Renal pelvis (tissue), 12 donors: ENCODE measurements at places on chromosomes 13 and 19.

- DNase-seq: no peak
Measured at GRCh38 chr13:23588666-23589065, 18.5 kb downstream of the TNFRSF19 start.

DNA sequence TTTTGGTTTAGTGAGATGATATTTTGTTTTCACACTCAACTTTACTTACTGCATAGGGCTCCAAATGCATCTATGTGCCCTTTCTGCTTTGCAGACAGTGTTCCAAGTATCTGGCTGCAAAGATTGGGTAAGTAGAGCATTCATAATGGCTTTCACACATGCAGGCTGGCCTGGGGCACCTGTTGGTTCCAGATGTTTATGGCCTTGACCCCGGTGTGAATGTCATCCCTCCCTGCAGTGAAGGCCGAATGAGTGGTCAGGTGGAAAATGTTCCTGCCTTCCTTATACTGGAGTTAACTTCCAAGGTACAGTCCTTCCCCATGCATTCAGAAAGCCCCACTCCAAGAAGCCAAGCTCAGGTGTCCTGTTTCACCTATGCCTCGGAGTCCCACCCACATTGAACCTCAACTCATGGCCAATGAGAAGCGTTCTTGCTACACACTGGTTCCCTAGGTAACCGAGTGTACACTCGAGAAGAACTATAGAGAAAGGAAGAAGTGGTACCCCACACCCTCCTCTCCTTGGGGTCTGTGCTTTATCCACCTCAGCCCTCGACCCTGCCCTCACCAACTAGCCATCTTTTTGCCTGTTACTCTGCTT, 23.0 kb upstream of the ZNF536 start:
- DNase-seq: no peak

DNA sequence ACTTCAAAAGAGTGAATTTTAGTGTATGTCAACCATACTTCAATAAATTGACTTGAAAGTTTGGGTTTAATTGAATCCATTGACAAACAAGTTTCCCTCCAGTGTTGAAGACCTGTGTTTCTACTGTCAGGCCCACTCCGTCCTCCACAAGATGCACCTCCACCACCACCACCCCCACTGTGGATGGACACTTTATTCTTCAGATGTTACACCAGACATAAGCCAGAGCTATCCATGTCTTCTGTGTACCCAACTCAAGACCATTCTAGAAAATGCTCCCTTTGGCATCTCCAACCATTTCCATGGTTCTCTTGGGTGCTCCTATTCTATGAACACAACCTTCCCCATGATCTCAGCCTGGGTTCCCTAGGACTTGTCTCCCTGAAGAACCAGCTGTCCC, 207.0 kb downstream of the COL4A1 start:
- DNase-seq: no peak

DNA sequence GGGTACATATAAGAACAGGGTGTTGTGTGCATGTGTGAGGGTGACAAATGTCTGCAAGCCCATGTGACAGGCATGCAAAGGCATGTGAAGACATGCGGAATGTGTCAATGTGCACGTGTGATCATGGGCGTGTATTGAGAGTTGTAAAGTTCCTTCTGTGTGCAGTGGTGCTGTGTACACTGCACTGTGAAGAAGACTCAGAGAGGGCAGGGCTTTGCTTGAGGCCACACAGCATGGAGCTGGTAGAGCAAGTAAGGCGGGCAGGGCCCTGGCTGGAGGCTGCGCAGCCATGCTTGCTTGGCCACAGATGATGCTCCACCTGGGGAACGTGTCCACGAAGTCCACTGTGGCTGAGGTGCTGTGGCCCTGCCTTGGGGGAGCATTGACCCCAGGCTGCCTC, 66.8 kb downstream of the PTPRS start:
- DNase-seq: no peak

GRCh38 chr13:82822935-82823334, 1059.3 kb downstream of the SLITRK1 start:
- DNase-seq: no peak

DNA sequence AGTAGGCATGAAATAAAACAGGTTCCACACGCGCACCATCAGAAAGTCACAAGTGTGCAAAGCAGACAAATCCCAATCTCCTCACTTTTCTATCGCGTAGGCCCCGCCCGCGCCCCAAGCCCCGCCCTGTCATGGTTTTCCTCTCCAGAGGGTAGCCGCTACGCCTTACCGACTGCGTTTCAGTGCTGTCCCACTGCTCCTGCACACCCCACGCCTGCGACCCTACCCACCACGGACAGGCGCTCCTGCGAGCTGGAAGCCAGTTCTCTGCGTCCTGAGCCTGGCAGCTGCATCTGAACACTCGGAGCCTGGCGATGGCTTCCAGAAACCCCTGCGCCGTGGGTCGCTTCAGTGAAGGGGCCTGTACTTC, 379 bp upstream of the ZNF470 start:
- DNase-seq: no peak

- DNase-seq: peak; percentile 35
Measured at GRCh38 chr13:95023405-95023804, 277.8 kb downstream of the ABCC4 start.

- no peak for DNase-seq
Measured at GRCh38 chr19:28213470-28214082, 999.4 kb downstream of the UQCRFS1 start.

DNA sequence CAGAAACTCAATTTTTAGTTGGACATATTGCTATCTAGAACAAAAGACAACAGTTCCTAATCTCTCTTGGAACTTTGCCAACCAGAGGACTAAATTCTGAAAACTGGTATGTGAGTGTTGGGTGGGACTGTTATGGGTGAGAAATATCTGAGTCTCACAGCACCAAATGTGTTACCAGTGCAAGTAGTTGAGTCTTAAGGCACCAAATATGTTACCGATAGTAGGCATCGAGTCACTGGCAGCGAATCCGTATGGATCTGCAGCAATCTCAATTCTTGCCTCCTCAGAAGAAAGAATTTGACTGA, 575.2 kb downstream of the DACH1 start:
- DNase-seq: no peak

DNA sequence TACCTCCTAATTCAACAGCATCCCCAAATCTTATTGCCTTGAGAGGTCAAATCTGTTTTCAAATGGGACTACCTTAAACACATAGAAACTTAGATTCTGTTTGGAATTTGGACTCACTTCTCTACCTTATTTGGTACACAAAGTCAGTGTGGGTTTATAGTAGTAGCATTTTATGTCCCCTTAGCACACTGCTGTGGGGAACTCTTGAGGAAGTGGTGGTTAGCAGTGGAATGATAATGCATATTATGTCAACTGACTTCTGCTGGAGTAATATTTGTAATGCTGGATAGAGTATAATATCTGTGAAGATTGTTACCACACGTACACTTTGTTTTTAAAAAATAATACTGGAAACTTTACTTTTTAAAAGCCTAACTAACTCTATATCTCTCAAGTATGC, 386.3 kb downstream of the NDFIP2 start:
- DNase-seq: no peak

- no peak for DNase-seq
Measured at GRCh38 chr13:75583091-75583490, 33.5 kb downstream of the UCHL3 start.

DNA sequence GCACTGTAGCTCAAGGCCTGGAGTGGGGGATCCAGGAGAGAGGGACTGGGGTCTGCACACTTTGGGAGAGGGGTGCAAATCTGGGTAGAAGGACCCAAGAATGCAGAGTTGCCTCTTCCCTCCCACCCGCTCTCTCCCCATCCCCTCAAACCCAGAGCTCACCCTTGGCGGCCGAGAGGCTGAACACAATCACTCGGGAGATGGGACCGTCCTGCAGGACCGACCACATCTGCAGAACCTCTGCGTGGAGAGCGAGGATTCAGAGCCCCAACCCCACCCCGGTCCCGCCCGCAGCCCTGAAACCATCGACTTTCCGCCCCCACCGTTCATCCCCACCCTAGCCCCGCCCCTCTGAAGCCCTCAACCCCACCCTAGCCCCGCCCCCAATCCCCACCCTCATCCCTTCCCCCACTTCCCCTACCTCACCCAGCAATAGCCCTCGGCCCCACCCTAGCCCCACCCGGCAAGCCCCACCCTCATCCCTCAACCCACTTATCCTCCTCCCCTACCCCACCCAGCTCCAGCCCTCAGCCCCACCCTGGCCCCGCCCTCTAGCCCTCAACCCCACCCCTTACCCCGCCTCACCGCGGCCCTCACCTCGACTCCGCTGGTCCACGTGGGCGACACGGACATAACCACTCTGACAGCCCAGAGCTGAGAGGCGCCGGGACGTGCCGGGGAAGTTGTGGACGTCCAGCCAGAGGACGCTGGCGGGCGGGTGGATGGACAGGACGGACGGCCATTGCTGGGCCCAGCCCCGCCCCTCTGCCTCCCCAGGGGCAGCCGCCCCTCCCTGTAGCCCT, 4.1 kb downstream of the KPTN start:
- DNase-seq: no peak

GRCh38 chr13:59354665-59355369, 808.9 kb downstream of the DIAPH3 start:
- no peak for DNase-seq

DNA sequence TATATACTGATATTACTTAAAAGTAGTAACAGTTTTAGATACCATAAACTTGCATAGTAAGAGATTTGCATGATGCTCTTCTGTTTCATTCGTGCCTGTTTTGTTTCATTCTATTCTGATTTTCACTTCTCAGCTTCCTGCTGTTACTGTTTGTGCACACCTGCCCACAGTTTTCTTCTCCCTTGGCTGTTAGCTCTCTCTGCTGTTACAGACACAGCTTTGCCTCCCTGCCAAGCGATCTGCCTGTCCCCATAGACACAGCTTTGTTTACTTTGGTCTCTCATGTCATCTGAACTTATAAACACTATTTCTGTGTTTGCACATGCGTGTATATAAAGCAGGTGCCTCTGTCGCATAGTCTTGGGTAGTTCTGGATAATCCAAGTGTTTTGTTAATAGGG, 21.4 kb upstream of the UPF3A start:
- DNase-seq: no peak

- no peak for DNase-seq
Measured at GRCh38 chr13:90773681-90774080, 573.8 kb upstream of the MIR17HG start.

GRCh38 chr13:63457186-63457585, 2041.5 kb upstream of the PCDH20 start:
- no peak for DNase-seq

GRCh38 chr19:48364598-48365348, 606 bp downstream of the SYNGR4 start:
- DNase-seq: no peak

- DNase-seq: no peak
Measured at GRCh38 chr19:33093420-33094210, 12.6 kb downstream of the GPATCH1 start.

DNA sequence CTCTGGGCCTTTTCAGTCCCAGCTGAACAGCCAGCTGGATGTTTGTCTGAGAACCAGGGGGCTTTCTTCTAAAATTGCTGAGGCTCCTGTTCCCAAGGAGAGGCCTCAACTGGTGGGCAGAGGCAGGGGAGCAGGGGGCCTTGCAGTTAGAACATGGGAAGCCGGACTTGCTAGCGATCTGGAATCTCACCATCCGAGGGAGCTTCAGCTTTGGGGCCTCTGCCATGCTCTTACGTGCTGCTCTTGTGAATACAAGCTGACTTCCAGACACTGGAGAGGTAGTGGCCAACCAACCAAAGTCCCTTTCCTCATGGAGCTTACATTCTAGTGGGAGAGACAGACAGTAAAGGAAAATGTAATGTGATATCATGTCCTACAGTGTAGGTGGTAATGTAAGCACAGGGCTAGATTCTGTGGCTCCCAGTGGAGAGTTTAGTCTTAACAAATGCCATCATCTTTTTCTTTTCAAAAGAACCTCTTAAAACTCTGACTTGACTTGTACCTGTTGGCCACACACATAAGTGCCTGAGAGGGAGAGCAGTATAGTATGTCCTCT, 22.2 kb downstream of the SHISA2 start:
- no peak for DNase-seq

- DNase-seq: no peak
Measured at GRCh38 chr13:43124490-43124889, 101.1 kb downstream of the DNAJC15 start.

DNA sequence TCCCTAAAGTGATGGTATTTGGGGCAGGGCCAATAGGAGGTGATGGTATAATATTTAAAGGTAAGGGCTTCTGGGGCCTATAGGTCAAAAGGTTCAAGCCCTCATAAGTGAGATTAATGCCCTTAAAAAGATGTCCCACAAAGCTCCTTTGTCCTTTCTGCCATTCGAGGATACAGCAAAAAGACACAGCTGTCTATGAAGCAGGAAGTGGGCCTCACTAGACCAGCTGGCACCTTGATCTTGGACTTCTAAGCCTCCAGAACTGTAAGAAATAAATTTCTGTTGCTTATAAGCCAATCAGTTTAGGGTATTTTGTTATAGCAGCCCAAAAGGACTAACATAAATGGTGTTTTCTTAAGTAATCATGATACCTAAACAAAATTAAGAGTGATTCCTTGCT, 27.2 kb upstream of the POU4F1 start:
- no peak for DNase-seq

DNA sequence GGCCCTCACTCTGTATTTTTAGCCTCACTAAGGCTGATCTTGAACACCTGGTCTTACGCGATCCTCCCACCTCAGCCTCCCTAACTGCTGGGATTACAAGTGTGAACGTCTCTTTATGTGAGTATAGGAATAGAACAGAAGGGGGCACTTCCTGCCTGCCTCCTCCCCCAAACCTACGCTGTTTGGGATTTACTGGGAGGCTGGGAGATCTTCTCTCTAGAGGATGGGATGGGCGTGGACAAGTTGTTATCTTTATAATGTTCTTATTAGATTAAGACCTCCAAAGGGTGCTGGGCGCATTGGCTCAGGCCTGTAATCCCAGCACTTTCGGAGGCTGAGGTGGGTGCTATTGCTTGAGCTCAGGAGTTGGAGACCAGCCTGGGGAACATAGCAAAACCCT, 2.9 kb upstream of the CSNK1G2 start:
- no peak for DNase-seq

DNA sequence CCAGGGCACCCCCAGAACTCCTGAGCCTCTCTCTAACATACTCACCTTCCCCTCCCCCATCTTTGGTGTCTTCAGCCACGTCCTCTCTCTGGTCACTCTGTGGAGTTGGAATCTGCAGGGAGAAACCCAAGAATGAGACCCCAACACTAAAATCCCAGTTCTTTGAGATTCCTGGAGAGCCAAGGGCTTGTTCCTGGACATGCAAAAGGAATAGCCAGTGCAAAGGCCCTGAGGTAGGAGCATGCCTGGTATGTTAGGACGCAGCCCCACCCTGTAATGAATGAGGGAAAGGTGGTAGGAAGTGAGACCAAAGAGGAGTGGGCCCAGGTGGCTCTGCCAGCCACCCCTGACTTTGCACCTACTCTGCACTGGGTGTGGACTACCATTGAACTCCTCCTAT, 2.4 kb upstream of the LPAR2 start:
- DNase-seq: no peak

GRCh38 chr13:88068975-88069374, 397.8 kb downstream of the SLITRK5 start:
- DNase-seq: no peak

GRCh38 chr19:50451223-50451534, 18.5 kb downstream of the MYBPC2 start:
- no peak for DNase-seq
